Renal cortical epithelial cell (primary cell): ENCODE measurements at places on chromosomes 1 and 21. TPM values are rescaled to one million over a fixed set of nuclear protein-coding genes. Genes with fewer than 3 reads are reported as not detected.
A peak's percentile ranks its signal among the peaks of the same experiment; 100 is the strongest.

GRCh38 chr1:6245086-6245868, 1.3 kb downstream of the HES3 start:
- peak; percentile 25 for DNase-seq

GRCh38 chr1:209621741-209622655, 30.2 kb downstream of the LAMB3 start:
- no peak for DNase-seq

DNA sequence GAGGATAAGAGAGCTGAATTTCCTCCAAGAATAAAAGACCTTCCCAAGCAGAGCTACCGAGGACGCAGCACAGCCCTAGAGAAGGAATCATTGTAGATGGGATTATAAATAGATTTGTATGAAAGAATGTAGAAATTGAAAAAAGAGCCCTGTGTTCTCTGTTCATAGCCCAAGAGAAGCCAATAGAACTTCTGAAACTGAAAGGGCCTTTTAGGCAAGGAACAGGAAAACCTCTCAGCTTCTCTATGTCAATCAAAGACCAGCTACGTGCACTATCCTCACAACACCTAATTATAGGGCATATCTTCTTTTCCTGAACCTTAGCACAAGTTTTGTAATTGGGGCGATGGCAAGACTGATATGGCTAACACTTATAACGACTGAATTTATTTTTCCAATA, 192.4 kb upstream of the RNPC3 start:
- no peak for DNase-seq

DNA sequence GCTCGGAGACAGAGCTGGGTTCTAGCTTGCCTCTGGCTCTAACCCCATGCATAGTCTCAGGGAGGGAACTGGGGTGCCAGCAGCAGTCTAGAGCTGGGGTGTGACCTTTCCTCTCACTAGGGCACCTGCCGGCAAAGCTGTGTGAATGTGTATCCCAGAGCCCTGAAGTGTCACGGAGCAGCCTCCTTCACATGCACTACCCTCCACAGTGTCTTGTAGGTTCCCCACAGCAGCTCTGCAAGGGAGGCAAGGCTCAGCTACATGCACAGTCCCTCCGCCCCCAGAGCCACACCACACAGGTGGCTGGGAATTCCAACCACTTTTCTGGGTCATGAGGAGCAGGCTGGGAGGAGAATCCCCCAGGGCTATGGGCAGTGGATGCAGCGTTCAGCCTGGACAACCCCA, 7.7 kb upstream of the HPCA start:
- DNase-seq: no peak

GRCh38 chr1:170927955-170928840, 7.1 kb upstream of the MROH9 start:
- DNase-seq: peak; percentile 7

GRCh38 chr1:171916315-171916771, 75.0 kb downstream of the DNM3 start:
- DNase-seq: no peak

DNA sequence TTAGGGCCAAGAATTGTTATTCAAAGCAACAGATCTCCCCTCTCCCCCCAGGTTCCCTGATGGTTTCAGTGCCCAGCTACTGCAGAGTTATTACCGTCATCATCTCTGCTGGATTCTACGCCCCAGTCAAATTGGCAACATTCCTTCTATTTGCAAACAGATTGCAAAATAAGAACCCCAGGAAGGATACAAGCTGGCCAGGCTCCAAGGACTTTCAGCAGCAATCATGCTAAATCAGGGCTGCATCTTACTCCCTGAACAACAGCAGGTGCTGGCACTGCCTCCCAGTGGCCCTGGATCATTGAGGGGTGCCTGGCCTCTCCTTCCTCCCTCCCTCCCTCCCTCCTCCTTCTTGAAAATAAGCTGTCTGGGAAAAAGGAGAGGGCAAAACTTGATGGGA, 521.6 kb upstream of the BEND5 start:
- peak; percentile 37 for DNase-seq

GRCh38 chr1:92864131-92864530, 32.3 kb downstream of the RPL5 start:
- no peak for DNase-seq

DNA sequence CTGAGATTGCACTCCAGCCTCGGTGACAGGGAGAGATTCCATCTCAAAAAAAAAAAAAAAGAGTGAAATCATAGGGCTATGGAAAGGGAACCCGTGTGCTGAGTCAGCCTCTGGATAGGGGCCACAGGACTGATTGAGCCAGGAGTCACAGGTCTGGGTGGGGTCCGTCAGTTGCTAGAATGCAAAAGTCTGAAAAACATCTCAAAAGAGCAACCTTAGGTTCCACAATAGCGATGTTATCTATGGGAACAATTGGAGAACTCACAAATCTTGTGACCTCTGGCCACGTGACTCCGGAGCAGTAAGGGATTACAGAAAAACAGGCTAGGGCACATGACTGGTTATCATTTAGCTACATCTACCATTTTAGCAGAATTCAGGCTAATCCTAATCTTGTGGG, 32.8 kb upstream of the GREM2 start:
- DNase-seq: no peak

- DNase-seq: no peak
Measured at GRCh38 chr1:72018562-72018961, 263.8 kb downstream of the NEGR1 start.

GRCh38 chr1:99935534-99935933, 34.3 kb upstream of the SLC35A3 start:
- no peak for DNase-seq

DNA sequence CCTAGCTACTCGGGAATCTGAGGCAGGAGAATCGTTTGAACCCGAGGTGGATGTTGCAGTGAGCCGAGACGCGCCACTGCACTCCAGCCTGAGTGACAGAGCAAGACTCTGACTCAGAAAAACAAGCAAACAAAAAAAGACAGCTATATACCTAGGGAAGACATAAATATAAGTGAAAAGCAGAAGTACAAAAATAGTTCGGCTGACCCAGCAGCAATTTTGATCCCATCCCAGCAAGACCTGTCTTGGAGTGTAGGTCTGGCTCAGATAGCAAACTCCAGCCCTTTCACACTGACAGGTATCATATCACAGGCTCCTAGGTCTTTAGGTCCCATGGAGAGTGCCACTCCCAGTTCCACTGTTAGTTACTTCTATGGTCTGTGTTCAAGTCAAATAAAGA, 14.6 kb downstream of the MTX1 start:
- no peak for DNase-seq

GRCh38 chr1:84192681-84193080, 48.6 kb downstream of the PRKACB start:
- DNase-seq: no peak

GRCh38 chr1:232891071-232891470, 59.3 kb upstream of the NTPCR start:
- peak; percentile 95 for DNase-seq

DNA sequence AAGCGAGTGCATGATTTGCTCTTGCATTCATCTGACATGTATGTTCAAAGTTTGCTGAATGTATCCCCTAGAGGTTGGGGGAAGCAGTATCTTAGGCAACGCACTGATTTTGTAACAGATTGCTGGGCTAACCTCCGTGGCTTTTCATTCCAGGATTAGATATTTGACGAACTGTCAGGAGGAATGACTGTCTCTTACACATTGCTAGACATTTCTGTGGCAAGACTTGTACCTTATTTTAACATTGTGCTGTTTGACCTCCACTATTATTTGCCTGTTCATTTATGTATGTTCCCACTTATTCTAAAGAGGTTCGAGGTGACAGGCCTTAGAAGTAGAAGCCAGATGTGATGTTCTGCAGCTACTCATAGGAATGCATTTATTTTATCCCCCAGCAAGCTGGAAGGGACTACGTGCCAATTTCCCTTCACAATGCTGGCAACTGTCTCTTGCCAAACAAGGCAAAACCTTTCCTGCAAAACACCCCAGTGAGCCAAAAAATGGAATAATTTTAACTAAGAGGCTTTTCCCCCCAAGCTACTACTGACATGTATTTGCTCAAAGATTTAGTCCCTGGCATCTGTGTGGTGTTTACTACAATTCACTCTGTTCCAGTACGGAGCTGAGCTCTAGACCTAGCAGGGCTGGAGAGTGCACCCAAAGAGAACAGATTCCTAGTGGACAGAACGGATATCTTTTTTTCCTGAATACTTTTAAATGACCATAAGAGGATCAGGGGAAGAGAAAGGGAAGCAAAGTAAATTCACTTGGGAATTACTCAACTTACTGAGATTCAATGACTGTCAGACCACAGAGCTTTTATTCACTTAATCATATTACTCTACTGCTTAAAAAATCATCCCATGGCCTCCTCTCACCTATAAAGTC, 646.2 kb downstream of the SMYD3 start:
- DNase-seq: peak; percentile 34

- DNase-seq: peak; percentile 10
Measured at GRCh38 chr1:59926381-59927123, at the start of gene CYP2J2. Gene CYP2J2, minus strand, starts transcription at chr1:59926773. Its CDS starts 27 bp downstream, at chr1:59926746.

GRCh38 chr1:25634066-25634465, 17.5 kb downstream of the MAN1C1 start:
- DNase-seq: no peak

DNA sequence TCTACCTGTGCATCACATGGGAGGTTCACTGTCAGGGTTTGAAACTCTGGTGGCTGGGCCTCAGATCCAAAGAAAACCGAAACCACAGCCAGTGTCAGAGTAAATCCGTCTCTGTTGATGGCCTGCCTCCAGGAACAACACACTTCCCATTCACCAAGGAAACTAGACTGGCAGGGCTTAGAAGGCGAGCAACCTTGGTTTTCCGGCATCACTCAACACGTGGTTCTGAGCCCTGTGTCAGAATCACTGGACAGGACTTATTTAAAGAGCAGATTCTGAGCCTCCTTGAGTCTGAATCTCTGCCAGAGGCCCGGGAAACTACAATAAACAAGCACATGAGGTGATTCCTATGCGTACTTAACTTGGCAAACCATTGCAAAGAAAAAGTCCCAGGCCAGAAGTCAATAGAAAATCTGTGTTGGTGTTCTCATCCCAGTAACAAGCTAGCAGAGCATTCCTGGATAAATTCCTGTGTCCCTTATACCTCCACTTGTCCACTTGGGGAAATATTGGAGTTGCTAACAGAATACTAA, 70.0 kb downstream of the KCTD3 start:
- DNase-seq: peak; percentile 61

DNA sequence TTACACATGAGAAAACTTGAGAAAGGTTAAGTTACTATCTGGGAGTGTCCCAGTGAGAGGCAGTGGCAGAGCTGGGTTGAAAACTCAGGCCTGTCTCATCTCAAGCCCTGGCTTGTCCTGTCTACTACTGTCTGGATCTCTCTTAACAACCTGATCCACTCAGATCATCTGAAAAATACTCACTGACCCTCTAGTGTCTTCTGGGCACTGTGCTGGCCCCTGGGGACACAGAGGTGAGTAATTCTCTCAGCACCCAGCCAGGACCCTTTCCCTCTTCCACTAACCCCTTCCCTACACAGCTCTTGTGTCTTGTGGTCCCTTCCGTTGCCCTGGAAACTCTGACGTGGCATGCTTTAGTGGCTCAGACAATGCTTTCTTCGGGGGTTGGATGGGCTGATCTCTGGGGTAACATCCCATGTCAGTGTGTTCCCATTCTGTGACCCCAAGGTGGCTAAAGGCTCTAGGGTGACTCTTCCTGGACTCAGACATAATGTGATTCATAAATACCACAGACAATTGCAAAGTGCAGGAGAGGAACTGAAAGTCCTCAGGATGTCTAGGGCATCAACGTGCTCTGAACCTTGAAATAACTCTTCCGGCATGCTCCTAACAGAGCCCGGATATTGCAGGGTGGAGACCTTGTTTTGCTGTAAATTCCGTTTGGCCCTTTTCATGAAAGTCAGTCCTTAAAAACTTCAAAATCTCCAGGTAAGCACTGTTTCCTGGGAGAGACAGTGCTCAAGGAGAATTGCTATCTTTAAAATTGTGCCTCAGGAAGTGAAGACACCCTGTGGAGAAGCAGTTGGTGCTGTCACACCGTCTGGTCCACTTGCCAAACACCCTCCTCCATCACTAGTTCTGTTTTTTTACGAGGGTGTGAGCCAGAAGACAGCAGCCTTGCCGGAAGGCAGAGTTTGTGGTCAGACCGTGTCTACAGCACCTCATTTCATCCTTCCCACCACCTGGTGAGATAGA, 4.0 kb downstream of the SHISAL2A start:
- peak; percentile 18 for DNase-seq

- no peak for DNase-seq
Measured at GRCh38 chr1:97365026-97365425, 555.8 kb downstream of the DPYD start.

- DNase-seq: no peak
Measured at GRCh38 chr1:215459136-215459535, 108.0 kb upstream of the KCTD3 start.

DNA sequence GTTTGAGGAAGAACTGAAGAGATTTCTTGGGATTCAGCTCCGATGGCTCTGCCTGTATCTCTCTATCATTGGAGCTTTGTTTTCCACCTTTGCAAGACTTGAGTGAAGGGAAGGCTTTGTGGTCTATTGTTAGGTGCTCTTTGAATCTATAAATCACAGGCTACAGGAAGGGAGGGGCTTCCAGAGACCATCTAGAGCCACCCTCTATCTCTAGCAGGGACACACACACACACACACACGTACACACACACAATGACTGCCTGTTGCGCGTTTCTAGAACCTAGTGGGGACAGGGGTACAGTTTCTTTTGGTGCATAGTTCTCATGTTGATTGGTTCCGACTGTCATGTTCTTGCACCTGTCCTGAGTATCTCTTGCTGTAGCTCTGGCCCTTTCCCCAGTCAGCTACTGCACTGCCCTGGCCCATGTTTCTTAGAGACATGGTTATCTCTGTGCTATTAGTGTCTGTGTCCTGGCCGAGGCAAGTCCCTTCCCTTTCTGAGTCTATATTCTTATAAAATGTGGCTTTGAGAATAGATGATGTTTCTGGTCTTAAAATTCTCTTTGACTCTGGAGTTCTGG, 60.7 kb downstream of the MAN1C1 start:
- no peak for DNase-seq

- no peak for DNase-seq
Measured at GRCh38 chr1:19617376-19617775, 26.7 kb upstream of the NBL1 start.

DNA sequence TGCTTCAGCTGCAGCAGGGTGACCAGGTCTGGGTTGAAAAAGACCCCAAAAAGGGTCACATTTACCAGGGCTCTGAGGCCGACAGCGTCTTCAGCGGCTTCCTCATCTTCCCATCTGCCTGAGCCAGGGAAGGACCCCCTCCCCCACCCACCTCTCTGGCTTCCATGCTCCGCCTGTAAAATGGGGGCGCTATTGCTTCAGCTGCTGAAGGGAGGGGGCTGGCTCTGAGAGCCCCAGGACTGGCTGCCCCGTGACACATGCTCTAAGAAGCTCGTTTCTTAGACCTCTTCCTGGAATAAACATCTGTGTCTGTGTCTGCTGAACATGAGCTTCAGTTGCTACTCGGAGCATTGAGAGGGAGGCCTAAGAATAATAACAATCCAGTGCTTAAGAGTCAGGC, 2.9 kb downstream of the C1QA start:
- peak; percentile 4 for DNase-seq

- no peak for DNase-seq
Measured at GRCh38 chr1:209870151-209870831, 42.5 kb downstream of the UTP25 start.

TSTD1 gene
- 45.1 and 106 TPM in 2 replicates for total RNA-seq

HSPA6 gene
- total RNA-seq: 0.17 and 0.25 TPM in 2 replicates

DNM3 gene
- 1.2 and 10.7 TPM in 2 replicates for total RNA-seq

GSTM4 gene
- total RNA-seq: 12.2 and 17.8 TPM in 2 replicates

LRP8 gene
- total RNA-seq: 2.9 and 18.9 TPM in 2 replicates

ASCL5 gene
- total RNA-seq: not detected in 2 replicates
